Stimulated activated CD8-positive, alpha-beta memory T cell treated with anti-CD3 and anti-CD28 coated beads, Interleukin-2, amount 100 ng/mL, for 48 hours (primary cell): ENCODE measurements at places on chromosomes 4 and X.

DNA sequence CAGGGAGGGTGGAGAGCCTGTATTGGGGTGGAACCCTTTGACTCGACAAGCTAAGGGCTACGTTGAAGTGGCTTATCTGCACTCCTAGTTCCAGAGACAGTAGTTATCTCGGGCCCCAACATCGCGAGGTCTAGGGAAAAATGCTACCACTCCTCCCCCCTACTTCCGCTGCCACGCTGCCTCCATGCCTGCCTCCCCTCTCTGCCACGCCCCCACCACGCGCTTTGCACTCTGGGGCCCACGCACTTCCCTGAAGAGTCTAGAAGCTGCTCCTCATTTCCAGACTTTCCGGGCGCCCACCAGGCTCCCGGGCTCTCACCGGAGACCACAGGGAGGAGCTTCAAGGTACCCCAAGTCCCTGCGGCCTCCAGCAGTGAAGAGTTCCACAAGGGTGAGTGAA lies at the start of gene PASD1:
PASD1 (plus strand) TSS at position 227 of the 400 bp plus-strand sequence. CDS start 37,879 bp downstream, outside the sequence.
- DNase-seq, result no peak

- DNase-seq, result no peak
Observed at GRCh38 chr4:151604238-151604637, 156.6 kb downstream of the GATB start.

GRCh38 chrX:19019996-19020395 lies 36.1 kb upstream of the PHKA2 start:
- DNase-seq, result no peak

GRCh38 chrX:46929439-46930261 lies 17.4 kb downstream of the JADE3 start:
- no peak for DNase-seq

GRCh38 chr4:180710628-180711337 lies 1532.4 kb upstream of the TENM3 start:
- no peak for DNase-seq

DNA sequence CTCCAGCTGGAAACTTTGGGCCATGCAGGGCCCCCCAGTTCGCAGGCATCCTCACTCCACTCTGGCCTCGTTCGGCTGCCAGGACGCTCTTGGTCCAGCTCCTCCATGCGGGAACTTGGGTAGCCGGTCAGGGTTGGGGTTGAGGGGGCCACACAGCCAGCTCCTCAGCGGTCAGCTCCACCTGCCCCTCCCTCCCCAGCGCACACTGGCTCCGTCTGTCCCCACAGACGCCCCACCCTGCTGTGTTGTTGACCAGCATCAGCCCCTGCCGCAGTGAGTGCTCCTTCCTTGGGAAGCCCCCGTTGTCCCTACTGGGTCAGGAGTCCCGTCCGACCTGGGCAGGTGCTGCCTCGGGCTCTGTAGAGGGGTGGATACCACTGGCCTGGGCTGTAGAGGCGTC lies 5.8 kb downstream of the FGFRL1 start:
- DNase-seq, result no peak

GRCh38 chr4:53015681-53016080 lies 153.6 kb downstream of the RASL11B start:
- no peak for DNase-seq

GRCh38 chrX:119229253-119229615 lies 6.9 kb upstream of the PGRMC1 start:
- DNase-seq, result no peak

DNA sequence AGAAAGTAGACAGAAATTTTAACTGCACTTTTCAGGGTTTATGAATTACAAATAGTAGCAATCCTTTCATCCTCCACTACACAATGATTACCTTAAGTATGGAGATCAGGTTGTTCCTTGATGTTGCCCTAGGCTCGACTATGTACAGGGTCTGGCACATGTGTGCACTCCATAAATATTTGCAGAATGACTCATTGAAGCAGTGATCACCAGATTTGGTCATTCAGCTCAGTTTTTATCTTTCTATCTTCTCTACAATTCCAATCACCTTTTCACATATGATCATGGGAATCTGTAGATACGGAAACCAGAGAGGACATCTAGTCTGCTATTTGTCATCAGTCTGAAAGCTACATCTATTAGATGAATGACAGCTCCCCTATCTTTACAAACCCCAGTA lies 171.7 kb upstream of the HCCS start:
- no peak for DNase-seq

GRCh38 chrX:36957425-36958328 lies 50.5 kb upstream of the FAM47C start:
- no peak for DNase-seq

DNA sequence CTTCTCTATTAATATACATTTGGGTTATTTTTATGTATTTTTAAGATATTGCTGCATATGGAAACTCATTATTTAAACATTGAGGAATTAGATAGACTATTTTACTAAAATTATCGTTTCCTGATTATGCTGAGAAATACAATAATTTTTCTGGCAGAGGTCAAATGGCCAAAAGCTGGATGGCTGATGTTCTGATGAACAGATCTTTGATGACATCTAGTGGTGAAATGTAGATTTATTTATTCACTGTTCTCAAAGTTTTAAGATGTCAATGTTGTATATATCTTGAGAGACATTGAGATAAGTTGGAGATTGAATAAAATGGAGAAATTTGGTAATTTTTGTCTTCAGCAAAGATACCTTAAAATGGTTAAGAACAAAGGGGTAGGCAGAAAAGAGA lies 96.2 kb downstream of the UGT8 start:
- DNase-seq, result no peak

DNA sequence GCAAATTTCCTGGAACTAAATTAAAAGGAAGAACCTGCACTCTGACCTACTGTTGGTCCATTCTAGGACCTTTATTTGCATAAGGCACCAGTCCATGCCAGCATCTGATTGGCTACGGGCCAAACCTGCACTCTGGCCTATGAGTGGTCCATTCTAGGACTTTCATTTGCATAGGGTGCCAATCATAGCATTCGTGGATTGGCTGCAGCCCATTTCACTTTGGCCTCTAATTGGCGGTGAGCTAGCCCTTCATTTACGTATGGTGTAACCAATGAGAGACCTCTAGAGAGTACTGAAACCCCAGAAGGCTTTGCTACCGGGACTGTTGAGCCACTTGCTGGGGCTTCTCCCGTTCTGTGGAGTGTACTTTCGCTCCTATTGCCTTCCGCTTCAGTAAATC lies 6.1 kb upstream of the RNF175 start:
- DNase-seq, result no peak

DNA sequence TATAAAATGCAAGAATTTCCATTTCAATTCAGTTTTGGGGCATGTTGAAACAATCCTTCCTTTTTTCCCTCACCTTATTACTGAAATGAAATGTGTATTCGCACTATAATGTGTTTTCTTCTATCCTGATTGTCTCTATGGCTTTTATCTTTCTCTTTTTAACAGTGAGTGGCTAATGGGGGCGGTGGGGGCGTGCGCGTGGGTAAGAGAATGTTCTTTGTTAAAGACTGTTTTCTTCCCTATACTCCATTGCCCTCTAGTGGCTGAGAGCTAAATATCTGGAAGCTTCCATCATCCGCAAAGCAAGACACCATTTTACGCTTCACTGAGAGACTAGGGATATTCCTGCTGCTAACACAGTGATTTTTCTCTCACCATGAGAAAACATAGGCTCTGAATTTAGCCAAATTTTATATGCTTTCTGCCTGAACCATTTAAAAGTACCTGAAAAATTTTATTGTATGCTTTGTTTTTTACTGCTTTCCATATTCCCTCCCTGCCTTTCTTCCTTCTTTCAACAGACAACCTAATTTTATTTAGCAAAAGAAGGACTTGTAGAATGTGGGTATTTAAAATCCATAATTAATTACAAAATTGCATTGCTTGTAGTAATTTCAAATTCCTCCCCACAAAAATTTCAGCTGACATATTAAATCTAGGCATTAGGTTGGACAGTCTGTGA lies 194.0 kb downstream of the GASK1B start:
- no peak for DNase-seq

DNA sequence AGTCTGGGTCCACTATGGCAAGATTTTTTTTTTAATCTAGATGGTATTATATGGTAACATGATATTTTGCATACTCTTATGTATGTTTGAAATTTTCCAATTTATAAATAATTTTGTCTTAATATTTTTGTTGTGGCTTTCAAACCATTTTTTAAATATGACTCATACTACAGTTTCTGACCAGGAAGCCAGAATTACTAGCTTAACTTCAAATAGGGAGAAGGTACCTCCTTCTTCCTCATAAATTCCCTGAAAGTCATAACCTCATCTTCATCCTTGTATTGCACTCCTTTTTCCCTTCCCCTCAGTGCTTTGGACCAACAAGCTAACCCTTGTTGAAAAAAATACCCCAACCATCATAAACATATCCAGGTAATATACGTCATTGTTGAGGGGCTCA lies 21.6 kb downstream of the ARAP2 start:
- DNase-seq, result no peak

GRCh38 chr4:120452001-120452400 lies 385.4 kb upstream of the MAD2L1 start:
- DNase-seq, result no peak

- no peak for DNase-seq
Observed at GRCh38 chr4:6869944-6870343, 39.7 kb upstream of the TBC1D14 start.

DNA sequence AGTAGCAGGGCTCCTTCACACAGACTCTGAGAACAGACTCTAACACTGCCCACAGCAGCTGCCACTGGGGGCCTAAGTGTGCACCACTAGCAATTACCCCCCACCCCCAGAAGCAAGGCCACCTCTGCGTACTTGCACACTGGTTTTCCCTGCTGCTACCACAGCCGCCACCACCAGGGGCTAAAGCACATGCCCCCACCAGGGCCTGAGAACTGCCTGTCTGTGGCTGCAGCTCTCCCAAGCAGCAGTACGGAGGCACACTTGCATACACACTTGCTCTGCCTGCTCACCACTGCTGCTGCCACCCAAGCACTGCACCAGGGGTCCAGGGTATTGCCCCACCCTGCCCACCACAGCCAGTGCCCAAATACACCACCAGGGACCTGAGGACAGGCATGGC lies 59.6 kb downstream of the SCML2 start:
- DNase-seq, result no peak

DNA sequence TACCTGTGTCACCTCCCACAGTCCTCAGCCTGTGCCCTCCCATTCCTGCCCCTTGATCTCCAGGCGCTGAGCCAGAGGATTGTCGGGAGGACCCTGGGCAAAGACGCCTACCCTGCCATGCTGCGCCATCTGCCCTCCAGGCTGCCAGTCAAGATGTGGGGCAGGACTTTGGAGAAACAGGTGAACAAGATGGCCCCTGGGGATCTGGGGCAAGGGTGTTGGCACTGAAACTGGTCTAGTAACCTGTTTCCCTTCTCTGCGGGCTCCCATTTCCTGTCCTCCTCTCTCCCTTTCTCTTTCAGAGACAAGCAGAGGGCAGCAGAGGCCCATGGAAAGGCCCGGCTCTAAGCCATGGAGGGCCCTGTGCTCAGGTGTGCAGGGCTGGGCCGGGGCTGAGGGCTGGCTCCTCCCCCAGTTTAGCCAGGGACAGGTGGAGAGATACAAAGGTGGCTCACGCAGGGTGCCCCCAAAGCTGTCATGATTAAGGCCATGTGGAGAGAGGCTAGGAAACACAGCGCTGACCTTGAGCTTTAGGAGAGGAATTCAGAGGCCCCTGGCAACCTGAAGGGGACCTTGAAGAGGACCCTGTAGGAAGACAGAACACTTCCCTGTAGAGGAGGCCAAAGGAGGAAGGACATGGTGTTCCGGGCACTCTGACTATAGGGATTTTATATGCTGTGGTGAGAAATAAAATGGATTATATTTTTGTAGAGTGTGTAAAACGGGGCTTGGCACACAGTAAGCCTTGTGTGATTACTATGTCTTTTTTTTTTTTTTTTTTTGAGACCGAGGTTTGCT lies at the start of gene GLOD5:
GLOD5 (plus strand) TSS at position 74 of the 798 bp plus-strand sequence; CDS start at position 118, 44 bp downstream.
- DNase-seq, result no peak

- no peak for DNase-seq
Observed at GRCh38 chr4:112765317-112765974, 128.5 kb downstream of the LARP7 start.

GRCh38 chr4:106369456-106370060 lies 980 bp upstream of the GIMD1 start:
- DNase-seq, result no peak

DNA sequence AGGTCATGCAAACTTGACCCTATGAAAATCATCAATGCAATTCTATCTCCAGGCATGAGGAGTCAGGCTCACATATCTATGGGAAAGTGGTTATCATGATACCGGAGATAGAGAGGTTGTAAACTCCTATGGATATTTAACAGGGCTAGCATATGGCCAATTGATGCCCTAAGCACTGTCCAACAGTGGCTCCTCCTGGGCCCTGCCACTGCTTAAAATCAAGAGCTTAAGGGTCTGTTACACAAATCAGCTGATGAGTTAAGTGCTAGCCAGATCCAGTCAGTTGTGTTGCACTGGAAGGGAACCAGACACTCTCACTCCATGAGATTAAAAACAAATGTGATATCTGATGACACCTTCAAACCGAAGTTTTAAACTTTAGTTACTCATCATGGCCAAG lies 337.6 kb downstream of the STIM2 start:
- no peak for DNase-seq

DNA sequence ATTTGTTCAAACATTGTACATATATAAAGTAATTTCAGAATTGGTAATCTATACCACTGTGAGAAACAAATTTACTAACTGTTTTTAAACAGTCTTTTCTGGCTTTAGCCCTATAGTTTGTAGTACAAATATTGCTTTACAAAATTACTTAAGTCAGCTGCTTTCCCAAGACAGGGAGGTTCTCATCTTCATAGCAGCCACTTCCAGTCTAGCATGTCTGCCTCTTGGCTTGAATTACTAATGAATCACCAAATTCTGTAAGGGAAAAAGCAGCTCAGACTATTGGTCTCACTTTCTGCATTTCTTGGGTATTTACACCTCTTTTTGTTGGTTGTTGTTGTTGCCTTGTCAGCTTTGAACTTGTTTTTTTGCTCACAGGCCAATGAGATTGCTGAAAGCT lies 187.2 kb downstream of the NPFFR2 start:
- DNase-seq, result no peak

DNA sequence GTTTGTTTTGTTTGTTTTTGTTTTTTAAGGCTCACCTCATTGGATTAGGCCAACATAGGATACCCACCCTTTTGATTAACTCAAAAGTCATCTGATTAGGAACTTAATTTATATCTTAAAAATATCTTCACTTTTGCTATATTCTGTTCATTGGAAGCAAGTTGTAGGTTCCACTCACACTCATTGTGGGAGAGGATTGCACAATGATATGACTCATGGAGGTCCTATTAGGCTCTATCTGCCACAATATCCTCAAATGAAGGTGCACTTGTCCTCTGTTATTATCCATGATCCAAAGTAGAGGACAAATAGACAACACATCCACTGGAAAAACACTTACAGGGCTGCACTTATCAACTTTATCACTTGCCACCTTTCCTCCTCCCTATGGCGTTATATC lies 60.5 kb upstream of the ADAMTS3 start:
- DNase-seq, result no peak

- DNase-seq, result no peak
Observed at GRCh38 chrX:30253257-30253656, 6.3 kb downstream of the MAGEB1 start.

DNA sequence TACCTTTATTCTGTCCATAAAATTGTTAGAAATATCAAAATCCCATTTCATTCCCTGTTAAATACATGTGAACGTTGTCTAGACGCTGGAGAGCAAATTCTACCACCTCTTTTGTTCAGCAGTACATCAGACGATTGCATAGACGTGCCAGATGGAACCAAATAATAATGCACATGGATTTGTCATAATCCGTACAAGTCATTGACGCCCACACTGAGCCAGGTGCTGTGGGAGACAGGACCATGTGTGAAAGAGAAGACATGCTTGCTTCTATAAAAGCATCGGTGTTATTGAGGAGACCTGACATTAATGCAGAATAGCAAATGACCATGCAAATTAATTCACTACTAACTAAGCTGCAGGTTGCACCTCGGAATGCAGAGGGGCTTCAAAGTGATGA lies 175.0 kb downstream of the PTTG2 start:
- no peak for DNase-seq
